ENCODE measurements at places on chromosomes 11 and 22.

DNA sequence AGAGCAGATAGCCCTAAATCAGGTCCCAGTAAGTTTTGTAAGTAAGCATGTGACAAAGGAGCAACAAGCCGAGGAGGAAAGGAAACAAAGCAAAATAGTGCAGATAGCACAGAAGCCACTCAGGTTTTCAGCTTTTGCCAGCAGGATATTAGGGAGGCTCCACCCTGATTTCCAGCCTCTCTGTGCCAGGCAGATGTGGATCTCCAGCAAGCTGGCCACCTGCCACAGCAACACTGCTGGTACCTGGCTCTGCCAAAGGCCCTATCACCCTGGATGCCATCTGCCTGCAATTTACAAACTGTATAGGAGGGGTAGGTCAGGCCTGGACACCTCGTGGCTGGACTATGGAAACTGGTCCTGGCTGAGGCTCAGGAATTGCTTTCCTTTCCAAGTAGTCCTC lies 12.2 kb upstream of the NNMT start:
- peak; percentile 68 for DNase-seq

- no peak for DNase-seq
These were observed 24.9 kb downstream of the LMO2 start for GRCh38 chr11:33866936-33867335.

- DNase-seq, result no peak
These were observed 108.3 kb upstream of the PARVA start for GRCh38 chr11:12269104-12269441.

- DNase-seq, result no peak
These were observed 60.5 kb upstream of the KCNQ1OT1 start for GRCh38 chr11:2760196-2760871.

- DNase-seq, result no peak
These were observed 10.7 kb downstream of the SMIM38 start for GRCh38 chr11:69166218-69167115.

DNA sequence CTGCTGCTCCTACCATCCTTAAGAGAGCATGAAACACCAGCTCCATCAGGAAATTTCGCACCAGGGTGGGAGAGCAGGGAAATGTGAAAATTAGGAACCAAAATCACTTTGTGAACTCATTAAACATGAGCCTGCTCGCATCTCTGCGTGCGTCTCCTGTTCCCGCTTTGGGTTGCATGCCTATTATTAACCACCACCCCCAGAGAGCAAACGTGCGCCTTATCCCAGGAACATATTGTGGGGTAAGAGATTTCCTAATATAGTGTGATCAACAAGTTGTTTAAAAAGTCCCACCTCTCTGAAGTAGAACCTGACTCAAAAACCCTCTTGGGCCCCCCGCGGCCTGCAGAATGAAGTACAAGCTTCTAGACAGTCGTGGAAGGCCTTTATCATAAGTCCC lies 115.0 kb downstream of the TENM4 start:
- DNase-seq, result no peak

DNA sequence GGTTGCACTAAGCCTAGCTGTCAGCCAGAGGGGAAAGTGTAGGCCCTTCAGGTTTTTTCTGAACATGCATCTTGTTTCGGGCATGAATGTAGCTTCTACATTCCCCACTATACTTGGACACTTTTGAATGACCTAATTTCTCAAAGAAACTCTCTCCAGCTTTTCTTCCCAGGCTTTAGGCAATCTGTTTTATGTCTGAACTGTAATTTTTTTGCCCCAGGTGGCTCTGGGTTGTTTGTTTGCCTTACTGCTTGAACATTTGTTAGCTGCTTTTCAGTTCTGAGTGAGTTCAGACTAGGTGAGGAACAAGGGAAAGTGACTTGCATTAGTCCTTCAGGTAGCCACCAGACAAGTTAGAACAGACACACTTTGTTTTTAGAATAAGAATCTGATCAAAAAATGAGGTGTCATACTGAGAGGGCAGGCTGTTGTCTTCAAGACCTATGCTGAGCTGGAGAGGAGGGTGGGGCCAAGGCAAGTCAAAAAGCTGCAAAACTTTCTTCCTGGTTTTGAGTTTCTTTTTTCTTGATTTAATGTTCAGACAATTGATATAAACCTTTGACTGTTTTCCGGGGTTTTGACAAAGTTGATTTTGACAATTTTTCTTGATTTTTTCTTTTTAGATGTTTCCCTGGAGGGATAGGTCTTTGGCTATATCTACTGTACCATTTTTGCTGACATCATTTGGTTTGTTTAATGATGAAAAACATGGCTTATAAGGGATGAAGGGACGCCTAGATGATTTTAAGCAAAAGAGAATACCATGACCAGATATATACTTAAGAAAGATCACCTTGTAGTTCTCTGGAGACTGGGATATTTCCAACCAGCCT lies 182.8 kb downstream of the WNT11 start:
- DNase-seq, result no peak

DNA sequence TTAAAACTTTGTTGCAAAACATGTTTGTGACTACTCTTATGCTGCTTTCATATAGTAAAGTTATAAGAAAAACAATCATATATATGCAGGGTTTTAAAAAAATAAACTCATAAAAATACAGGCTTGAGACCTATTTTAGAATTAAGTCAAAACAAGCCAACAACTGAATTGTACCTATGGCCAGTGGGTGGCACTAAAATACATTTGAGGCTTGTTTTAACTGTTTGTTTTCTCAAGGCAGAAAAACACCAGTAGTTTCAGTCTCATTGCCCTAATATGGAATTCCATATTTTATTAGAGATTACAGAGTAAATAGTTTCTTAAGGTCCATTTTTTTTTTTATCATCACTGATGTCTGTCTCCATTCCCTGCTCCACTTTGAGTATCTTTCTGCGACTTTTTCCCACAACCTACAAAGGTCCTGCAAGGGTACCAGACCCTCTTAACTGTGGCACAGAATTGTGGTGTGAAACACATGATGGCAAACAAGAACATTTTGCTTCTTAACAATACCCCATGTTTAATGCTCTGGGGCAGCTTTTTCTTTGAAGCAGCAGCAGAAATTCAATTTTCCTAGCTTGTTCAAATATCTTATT lies 8.5 kb upstream of the CCDC89 start:
- DNase-seq, result no peak

DNA sequence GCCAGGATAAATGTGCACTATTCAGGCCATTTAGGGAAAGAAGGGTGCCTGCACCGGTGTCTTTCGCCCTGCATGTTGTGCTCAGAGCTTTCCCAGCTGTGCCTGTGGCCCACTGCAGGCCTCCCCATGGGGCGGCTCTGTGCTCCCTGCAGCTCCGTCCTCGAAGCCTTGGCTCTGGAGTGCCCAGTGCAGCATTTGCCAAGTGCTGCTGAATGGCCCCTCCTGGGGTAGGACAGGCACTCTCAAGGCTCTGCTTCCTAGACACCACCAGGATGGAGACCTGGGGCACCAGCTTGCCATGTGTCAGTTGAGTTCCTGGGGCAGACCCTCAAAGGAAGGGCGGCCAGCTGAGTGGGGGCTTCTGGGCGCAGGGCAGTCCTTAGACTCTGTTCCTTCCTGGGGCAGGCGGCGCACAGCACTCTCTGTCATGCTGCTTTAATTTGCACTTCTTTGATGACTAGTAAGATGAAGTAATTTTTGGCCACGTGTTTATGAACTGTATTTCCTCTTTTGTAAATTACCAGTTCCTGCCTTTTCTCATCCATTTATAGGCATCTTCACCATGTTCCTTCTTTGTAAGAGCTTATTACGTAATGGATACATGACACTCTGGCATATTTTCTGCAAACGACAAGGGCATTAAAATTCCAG lies 32.1 kb upstream of the GNB1L start:
- peak; percentile 90 for DNase-seq

- DNase-seq, result no peak
These were observed 22.0 kb upstream of the FIBIN start for GRCh38 chr11:26971961-26972360.
